ENCODE measurements at places on chromosomes 4 and X.
A peak's percentile ranks its signal among the peaks of the same experiment; 100 is the strongest.

- DNase-seq: no peak
Observed at GRCh38 chrX:47247999-47248320, 15.2 kb downstream of the USP11 start.

DNA sequence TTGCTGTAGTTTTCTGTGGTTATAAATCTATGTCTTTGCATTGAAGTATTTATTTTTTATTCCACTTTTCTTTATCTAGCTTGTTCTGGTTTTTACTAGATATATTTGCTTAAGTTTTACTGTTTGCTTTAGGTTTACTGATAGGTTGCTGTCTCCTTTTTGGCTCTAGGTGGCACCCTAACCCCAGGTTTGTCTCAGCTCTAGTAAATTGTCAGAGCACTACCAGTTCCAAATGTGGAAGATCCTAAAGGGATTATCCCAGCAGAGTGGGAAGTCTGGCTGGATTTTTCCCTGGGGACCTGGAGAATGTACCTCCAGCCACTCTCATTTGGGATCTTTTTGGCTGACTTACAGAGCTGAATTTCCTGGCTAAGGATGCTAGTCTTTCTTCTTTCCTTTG lies 106.1 kb downstream of the PBDC1 start:
- peak; percentile 52 for DNase-seq

DNA sequence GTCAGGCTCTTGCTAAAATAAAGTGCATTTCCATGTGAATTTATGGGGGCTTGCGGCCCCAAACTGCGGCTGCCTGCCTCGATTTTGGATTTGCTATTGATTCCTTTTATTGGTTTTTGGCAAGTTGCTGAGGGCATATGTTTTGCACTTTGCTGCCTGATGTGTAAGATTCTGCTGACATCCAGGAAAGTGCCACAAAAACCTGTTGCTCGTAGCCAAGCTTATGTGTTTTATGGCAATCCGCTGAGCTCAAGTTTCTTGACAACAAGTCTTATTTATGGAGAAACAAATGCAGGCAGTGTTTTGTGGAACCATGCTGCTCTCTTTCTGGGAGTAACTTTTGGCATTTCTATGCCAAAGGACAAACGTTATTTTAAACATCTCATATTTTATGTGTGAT lies 97.3 kb upstream of the DDIT4L start:
- no peak for DNase-seq

DNA sequence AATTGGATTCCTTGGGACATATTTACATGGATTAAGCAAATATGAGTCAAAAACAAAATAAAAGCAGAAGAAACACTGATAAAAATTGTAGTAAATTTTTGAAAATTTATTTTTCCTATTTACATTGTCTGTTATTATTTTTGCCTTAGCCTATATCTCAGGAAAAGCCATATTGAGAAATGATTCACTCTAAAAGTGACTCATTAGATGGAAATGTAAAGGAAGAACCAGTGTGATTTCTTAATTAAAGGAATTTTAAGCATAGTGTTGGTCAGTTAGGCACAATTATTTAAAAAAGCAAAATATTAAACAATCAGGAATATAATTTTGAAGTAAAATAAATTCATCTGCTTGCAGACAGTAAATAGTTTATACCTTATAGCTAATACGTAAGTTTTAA lies 167.4 kb upstream of the NAP1L5 start:
- DNase-seq: no peak

DNA sequence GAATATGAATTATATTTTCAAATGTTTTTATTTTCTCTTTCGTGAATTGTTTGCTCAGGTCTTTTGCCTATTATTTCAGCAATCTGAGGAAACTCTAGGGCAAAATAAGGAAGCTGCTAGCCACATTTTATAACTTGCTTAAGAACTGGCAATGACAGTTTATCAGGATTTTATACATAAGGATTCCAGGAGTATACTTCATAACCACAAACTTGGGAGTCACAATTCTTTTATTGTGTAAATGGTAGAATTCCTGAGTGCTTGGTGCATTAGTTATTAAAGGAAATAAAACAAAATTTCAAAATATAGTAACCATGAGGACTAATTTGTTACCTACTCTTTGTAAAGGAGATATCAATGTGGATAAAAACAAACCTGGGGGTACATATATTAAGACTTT lies 54.4 kb downstream of the PALLD start:
- DNase-seq: no peak

DNA sequence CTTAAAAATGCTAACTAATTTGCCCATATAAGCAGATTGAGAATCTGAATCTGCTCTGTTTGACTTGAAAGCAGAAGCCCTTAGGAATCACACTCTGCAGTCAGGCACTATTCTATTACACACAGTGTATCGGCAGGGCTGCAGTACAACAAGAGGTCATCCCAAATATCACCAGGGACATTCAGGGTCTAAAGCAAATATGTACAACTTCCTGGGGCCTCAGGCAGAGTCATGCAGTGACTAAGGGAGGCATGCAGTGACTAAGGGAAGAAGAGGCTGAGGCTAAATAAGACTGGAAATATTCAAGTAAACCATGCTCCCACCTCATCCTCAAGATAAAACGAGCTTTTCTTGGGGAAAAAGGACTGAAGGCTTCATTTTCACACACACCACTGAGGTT lies 20.9 kb downstream of the MAPK10 start:
- DNase-seq: no peak

- no peak for DNase-seq
Observed at GRCh38 chr4:110181890-110182289, 16.5 kb downstream of the ELOVL6 start.

DNA sequence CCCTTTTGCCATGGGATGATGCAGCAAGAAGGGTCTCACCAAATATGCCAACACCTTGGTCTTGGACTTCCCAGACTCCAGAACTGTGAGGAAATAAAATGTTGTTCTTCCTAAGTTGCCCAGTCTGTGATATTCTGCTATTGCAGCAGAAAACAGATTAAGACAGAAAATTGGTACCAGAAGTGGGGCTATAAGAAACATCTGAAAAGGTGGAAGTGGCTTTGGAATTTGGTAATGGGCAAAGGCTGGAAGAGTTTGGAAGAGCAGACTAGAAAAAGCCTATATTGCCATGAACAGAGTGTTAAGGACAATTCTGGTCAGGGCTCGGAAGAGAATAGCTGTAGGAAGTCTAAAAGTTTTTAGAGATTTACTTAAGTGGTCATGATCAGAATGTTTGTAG lies 27.4 kb downstream of the CASP6 start:
- no peak for DNase-seq

DNA sequence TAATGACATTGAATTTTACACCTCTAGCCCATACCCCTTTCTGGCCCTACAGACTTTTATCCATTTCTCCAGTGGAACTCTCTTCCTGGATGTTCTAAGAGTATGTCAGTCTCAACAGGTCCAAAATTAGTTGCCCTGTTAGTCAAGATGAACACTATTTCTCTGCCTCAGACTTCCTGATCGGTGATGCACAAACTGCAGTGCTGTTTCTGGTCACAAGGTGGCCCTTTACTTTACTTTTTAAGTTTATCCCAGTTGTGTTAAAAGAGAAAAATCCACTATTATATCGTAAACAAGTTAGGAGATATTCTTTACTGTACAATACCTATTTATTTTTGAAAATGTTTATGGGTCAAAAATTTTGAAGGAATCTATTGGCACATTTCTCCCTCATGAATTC lies 13.1 kb downstream of the TCEAL7 start:
- DNase-seq: peak; percentile 6

GRCh38 chr4:168109527-168109926 lies 17.2 kb downstream of the ANXA10 start:
- DNase-seq: no peak

DNA sequence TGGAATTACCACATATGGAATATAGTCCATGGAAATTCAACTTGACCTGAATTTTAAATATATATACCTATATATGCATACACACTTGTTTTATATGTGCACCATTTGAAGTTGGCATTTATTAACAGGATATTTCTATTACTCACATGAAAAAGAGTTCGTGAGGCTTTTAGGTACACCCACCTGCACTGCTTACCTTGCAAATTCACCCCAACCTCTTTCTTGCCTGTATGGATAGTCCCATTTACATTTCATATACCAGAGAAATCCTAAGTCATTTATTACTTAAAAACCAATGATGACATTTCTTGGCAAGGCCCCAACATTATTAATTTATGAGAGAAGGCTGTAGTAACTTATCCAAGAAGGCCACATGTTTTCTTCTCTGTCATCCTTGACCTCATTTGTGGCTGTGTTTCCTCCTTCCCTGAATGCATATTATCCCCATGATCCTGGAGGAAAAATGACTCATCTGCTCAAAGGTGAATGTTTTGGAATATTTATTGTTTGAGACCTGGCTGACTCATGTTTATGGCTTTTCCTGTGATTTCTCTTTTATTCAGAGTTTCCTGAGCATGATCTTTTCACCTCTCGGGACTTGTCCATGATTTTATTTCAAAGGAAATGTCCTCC lies 62.2 kb upstream of the FAM241A start:
- no peak for DNase-seq

- DNase-seq: no peak
Observed at GRCh38 chr4:2954358-2955185, 8.6 kb downstream of the NOP14 start.

DNA sequence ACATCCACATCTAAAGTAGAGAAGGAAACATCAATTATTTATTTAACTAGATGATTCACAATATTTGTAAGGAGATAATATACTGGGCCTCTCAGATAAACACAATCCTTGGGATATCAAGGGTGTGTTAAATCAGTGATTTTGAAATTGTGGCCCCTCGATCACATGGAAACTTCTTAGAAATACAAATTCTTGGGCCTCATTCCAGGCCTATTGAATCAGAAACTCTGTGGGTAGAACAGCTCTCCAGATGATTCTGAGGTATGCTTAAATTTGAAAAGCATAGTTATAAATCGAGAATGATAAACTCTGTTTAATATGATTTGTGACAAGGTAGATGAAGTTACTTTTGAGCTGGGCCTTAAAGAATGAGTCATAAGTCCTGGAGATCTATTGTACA lies 64.3 kb upstream of the GPR174 start:
- no peak for DNase-seq

DNA sequence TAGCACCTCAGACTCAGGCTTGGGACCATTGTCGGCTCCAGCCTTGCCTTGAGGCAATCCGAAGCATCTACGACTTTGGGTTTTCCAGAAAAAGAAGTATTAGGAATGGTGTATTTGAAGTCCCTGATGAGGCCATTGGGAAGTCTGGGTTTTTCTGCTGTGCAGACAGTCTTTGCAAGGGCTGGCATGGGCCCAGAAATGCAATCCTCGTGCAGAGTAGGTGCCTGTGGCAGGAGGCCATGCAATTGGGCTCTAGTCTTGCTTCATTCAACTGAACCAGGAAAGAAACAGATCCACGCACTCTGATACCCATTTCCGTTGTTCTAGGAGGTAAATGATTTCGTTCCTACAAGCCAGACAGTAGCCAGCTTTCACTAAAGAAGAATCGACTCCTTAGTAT lies 12.4 kb downstream of the ZFP92 start:
- no peak for DNase-seq

- DNase-seq: no peak
Observed at GRCh38 chrX:106510713-106511403, 100.9 kb upstream of the RADX start.

DNA sequence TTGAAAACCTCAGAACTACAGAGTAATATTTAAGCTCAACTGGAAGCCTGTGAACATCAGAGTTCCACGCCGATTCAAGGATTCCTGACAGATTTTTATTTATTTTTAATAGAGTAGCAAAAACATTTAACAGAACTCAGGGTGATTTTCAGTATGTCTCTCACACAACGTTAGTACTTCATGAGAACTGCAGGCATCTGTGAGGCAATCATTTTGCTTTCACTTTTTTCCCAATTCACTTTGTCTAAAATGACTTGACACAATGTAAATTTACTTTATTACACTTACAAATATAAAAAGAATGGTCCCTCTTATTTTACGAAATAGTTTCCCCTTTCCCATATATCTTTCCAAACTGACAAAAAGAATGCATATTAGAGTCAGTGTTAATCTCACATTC lies 869.5 kb upstream of the EPHA5 start:
- no peak for DNase-seq

DNA sequence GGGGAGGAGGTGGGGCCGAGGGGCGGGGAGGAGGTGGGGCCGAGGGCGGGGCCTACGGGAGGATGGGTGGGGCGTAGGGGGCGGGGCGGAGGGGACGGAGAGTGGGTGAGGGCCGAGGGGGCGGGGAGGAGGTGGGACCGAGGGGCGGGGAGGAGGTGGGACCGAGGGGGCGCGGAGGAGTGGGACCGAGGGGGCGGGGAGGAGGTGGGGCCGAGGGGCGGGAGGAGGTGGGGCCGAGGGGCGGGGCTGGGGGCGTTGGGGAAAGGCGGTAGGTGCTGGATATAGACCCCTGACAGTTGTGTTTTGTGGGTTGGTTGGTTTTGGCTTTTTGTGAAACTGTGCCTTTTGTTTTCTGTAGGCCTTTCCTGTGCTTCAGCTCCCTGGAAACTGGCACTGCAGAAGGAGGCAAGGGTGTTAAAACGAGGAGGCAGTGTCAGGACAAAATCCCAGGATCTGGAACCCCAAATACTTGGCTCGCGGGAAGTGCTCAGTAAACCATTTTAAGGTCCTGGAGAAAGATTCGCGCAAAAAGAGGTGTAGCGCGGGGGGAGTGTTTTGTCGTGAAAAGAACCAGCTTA lies 580 bp upstream of the MMGT1 start:
- peak; percentile 29 for DNase-seq

DNA sequence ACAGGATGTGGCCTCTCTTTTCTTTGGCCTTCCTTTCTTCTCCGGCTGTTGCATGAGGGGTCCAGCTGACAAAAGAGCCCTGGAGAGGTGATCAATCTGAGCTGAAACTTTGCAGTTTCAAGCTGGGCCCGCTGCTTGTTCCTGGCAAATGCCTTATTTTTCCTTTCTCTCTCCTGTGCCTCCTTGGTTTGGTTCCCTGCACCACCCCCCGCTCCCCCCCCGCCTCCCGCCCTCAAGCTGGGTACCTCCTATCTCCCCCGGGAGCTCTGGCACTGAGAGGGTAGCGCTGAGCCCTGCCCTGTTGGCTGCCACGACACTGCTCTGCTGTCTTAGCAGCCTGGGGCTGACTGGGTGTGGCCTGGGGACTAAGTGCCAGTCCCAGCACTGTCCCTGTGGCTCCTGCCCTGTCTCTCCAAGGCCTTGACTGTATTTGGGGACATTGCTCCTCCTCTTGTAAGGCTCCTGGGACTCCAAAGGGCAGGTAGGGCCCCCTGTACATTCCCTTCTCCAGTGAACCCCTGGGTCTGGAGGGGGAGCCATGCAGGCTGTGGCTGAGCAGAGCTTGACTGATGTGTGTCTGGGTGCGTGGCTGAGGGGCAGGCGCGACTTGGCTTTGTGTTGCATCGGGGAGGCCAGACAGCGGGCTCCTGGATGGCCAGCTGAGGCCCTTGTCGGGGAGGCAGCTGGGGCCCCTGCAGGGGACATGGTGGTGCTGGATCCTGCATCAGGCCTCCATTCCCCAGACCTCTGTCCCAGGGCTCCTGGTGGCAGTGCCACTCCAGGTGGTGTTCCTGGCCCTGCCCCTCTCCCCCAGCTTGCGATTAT lies 1.1 kb downstream of the PLXNA3 start:
- DNase-seq: peak; percentile 37

GRCh38 chr4:15470128-15470475 lies 420 bp downstream of the CC2D2A start:
- no peak for DNase-seq

Measured in NCI-H1694 treated with DMSO at 0.1 percent for 48 hours (cell line).